Germinal center (tissue), 1 donor: ENCODE measurements at places on chromosomes 1 and 21.

DNA sequence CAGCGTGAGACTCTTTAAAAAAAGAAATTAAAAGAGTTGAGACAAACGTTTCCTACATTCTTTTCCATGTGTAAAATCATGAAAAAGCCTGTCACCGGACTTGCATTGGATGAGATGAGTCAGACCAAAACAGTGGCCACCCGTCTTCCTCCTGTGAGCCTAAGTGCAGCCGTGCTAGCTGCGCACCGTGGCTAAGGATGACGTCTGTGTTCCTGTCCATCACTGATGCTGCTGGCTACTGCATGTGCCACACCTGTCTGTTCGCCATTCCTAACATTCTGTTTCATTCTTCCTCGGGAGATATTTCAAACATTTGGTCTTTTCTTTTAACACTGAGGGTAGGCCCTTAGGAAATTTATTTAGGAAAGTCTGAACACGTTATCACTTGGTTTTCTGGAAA lies 31.2 kb downstream of the IFNAR1 start:
- no peak for DNase-seq

- DNase-seq: no peak
Measured at GRCh38 chr1:191865479-191865878, 292.8 kb upstream of the RGS18 start.

DNA sequence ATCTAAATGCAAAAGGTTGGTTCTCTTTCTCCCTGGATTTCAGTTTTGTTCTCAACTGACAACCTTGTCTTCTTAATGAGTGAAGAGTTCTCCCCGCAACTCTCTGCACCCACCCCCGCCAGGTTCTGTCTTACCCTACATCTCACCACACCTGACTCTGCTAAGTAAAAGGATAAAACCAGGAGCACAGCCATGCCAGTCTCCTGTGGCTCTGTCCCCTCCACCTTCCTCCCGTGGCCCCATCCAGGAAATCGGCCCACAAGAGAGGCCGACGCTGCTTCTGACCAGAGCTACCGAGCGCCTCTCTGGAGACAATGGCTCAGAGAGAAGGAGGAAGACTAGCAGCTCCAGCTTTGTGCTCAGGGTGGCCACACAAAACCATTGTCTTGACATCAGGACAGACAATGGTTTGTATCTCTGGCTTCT lies 72.2 kb downstream of the PLEKHA6 start:
- no peak for DNase-seq

DNA sequence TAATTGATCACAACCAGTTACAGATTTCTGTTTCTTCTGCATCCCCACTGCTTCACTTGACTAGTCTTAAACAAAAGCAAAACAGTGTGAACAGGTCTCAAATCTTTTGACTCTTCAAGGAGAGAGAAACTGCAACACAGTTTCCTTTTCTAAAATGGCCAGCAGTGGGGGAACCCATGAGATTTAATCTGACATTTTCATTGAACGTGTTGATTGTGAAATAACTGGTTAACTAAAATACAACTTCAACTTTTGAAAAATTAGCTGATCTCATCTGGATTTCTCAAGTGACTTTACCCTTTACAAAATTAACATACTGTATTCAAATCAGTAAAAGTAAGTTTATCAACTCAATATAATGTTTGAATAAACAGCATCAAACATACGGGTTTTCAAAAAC lies 143.0 kb downstream of the HFM1 start:
- DNase-seq: no peak

- DNase-seq: no peak
Measured at GRCh38 chr1:50427818-50428779, 4.9 kb upstream of the DMRTA2 start.

DNA sequence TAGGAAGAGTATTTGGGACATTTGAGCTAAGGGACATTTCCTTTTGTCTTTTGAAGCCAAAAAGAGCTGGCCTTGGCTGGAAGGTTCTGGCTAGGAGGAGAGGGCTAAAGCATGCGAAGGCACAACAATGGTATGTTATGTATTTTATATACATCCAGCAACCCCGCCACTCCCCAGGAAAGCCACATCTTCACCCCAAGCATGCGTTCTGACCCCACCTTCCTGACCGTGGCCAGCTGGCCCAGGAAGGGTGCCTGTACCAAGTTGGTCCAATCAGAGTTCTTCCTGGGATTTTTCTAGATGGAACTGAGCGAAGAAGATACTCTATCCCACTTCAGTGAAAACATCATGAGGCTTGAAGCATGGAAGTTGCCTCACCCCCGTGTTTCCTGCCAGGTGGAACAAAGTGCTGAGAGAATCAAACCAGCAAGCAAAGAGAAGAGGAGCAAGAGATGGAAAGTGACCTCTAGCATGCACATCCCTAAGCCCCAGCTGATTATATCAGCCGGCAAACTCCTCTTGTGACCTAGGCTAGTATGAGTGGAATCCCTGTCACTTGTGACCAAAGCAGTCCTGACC lies 82.7 kb downstream of the BCAR3 start:
- no peak for DNase-seq

- DNase-seq: no peak
Measured at GRCh38 chr1:12776801-12777557, 3.4 kb downstream of the PRAMEF12 start.

GRCh38 chr1:30511991-30512913 lies 211.1 kb downstream of the MATN1 start:
- no peak for DNase-seq

DNA sequence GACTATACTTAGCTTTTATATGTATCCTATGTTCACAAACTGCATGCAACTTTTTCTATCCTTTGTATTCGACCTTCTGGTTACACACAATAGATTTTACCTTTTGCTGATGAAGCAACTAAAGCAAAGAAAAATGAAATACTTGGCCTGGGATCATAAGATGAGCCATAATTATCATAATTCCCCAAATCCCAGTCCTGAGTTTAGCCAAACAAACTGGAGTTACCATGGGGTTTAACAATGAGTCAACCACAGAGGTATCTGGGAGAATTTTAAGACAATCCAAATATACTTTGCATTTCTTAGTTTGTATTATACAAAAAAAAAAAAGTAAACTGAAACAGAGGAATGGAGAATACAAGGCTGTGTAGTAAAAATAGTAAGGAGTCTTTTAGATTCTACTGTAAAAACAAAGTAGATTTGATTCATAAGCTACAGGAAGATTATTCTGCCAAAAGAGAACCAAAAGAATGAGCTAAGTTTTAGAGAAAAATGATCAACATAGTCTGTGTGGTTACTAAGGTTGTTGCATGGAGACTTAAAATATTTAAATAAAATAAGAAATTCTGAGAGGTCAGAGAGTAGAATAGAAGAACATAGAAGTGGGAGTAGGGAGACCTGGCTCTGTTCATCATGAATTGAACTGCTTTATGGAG lies 60.4 kb upstream of the GORAB start:
- DNase-seq: no peak

DNA sequence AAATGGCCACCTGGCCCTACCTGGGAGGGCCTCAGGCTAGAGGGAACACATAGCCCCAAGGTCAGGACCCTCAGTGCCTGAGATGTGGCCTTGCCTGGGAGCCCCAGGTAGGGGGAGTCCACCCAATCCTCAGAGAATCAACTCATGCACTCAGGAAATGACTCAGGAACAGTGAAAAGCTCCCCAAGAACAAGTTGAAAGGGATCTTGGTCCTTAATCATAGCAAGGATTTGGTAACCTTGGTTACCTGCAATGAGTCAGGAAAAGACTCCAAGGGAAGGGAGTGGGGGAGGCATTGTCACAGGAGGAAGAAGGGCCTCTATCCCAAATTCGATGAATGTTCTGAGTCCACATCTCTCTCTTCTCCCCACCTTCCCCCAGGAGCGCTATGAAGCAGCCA lies 17.0 kb downstream of the MAP7D1 start:
- DNase-seq: no peak

- DNase-seq: no peak
Measured at GRCh38 chr1:81731989-81732388, 68.7 kb upstream of the ADGRL2 start.

- DNase-seq: no peak
Measured at GRCh38 chr1:98496256-98496995, 165.1 kb upstream of the SNX7 start.

GRCh38 chr1:153779781-153780541 lies 4.8 kb downstream of the SLC27A3 start:
- no peak for DNase-seq

DNA sequence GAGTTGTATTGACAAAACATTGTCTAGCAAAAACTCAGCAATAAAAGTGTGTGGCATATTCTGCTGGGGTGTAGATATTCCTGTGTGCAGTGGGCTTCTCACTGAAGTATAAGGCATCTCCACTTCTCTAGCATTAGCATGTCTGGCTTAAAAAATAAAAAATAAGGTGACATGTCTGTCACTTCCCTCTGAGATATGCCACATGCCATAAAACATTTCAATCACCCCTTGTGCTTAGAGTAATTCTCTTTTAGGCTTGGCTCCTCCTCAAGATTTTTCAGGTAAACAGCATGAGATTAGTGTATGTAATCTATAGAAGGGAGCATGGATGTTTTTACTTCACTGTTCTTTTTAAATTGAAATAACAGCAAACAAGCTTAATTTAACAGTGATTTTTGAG lies 194.4 kb upstream of the SNX7 start:
- no peak for DNase-seq

DNA sequence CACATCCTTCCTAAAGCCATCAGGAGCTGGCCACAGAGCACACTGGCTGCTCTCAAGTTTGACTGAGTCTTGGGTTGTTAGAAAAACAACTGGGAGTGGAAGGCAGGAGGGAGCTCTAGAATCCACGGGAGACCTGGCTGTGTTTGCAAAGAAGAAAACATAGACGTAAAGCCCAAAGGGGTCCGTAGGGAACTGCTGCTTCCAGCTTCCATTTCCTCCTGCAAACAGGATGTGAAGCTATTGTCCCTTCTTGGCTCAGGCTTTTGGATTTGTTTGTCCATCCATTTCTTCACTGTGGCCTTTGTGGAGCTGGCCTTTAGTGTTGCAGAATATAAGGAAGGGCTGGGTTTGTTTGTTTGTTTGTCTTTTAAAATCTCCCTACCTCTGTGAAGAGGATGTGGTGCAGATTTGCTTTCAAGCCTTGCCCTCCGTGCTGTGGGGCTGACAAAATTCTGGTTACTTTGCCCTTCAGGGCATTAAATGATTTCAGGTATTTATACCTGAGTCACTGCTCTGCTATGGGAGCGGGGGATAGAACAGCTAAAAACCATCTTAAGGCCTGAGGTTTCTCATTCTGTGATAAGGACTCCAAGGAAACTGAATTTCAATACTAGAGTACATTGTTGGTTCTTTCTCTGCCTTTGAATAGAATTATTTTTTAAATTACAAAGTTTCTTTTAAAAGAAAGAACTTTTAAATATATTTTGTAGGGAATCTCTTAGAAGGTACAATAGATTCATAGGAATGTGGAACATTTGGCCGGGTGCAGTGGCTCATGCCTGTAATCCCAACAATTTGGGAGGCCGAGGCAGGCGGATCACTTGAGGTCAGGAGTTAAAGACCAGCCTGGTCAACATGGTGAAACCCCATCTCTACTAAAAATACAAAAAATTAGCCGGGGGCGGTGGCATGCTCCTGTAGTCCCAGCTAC lies 74.3 kb downstream of the MPZL1 start:
- no peak for DNase-seq

DNA sequence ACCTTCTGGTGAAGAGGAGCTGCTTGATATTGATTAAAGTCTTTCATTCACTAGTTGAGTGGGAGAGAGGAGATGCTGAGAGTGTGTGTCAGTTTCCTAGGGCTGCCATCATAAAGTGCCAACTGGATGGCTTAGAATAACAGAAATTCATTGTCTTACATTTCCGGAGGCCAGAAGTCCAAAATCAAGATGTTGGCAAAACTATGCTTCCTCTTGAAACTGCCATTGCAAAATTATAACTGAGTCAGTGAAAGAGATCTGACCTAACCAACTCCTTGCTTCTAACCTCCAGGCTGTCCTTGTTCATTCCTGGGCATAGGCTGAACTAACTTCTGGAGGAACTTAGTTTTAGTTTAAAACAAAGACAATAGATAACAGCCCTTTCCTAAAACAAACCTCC lies 47.1 kb downstream of the PTGS2 start:
- no peak for DNase-seq

DNA sequence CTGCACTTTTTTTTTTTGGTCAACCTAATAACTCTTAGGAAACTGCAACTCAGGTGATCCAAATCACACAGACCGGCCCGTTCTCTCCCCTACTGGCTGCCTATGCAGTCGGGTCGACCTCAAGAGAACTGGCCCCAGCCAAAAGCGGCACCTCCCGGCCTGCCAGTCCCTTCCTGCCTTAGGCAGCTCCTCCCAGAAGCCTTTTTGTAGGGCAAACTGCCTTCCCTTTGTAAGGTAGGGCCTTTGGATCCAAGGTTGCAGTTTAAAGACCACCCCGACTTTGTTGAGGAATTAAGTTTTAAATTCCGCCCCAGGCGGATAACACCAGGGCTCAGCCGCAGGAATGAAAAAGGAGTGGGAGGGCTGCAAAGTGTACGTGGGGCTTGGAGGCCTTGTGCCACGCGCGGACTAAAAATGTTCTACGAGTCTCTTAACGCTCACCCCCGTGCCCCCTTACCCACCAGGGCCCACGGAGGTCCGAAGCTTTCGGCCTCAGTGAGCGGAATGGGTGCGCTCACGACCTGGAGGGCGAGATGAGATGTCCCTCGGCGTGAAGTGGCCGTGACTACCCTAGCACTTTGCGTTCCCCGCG lies 642 bp upstream of the ST3GAL3 start:
- DNase-seq: no peak

DNA sequence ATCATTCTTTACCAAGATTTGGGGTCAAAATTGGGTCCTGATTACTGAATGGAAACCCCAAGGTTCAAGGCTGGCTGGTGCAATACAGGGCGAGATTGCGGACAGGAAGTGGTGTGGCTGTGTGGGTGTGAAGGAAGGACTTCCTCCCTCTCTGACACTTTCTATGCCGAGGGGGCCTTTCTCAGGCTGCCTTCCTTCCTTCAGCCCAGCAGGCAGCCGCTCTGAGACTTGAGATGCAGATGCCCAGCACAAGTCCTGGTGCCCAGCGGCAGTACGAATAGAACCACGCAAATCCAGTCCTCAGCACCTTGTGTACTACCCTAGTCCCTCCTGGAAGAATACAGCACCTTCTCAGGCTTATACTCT lies 16.3 kb downstream of the BATF3 start:
- DNase-seq: no peak

GRCh38 chr1:165527251-165528007 lies 16.4 kb upstream of the LRRC52 start:
- no peak for DNase-seq

- DNase-seq: no peak
Measured at GRCh38 chr1:22107126-22107525, 35.8 kb downstream of the WNT4 start.

- no peak for DNase-seq
Measured at GRCh38 chr1:117414943-117415342, 47.7 kb downstream of the MAN1A2 start.
